ENCODE measurements at places on chromosomes 4 and X.

GRCh38 chr4:48518143-48518542, 28.1 kb downstream of the ZAR1 start:
- no peak for DNase-seq

DNA sequence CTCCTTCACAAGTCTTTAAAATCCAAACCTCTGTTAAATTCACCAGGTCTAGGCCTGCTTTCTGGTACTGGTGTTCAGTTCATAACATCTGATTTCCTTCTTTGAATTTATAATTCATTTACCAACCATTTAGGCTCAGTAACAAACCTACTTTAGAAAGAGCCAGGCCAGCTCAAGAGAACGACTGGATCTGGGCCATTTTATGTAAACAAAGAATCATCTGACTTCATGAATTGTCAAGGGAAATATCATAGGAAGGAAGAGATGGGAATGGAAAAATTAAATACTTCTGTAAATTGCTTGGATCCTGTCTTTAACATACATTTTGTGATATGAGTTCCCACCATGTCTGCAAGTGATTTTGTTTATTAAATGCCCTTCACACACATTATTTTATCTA, 36.5 kb downstream of the DCHS2 start:
- DNase-seq, result no peak

DNA sequence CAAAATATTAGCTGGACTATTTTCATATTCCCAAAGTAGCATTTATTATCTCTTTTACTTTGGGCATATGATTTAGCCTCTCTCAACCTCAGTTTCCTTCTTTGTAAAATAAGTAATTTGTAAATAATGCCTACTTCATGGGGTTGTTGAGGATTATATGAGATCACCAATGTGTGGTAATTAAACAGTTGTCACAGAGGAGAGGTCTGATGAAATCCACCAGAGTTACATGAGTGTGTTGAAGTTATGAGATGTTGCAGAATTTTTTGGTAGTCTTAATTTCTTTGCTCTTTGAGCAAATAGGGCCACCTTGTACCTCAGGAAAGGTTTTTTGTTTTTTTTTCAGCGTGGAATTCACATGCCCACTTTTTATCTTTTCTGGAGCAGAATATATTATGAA, 1.4 kb downstream of the COX7B start:
- DNase-seq, result no peak

- DNase-seq, result no peak
These were observed 32.4 kb downstream of the IGFBP7 start for GRCh38 chr4:57077550-57078343.

GRCh38 chr4:22762548-22762947, 69.8 kb downstream of the GBA3 start:
- peak; percentile 85 for DNase-seq

DNA sequence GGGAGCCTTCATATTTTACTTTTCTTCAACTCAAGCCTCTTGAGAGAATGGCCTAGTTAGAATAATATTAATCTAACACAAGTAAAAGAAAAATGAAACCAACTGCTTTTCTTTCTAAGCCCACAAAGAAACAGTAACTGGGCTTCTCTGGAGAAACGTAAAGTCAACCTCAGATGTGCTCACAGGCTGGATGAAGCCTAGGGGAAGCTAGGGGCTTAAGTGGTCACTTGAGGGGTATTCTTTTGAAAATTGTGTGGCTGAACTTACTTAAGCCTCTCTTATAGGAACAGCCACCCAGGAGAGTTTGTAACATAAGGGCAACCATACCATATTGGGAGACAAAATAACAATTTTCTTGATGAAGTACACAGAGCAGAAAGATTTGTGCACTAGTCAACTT, 279.0 kb downstream of the SPRY1 start:
- no peak for DNase-seq

GRCh38 chrX:134776850-134777370, 118.6 kb upstream of the PLAC1 start:
- peak; percentile 26 for DNase-seq

DNA sequence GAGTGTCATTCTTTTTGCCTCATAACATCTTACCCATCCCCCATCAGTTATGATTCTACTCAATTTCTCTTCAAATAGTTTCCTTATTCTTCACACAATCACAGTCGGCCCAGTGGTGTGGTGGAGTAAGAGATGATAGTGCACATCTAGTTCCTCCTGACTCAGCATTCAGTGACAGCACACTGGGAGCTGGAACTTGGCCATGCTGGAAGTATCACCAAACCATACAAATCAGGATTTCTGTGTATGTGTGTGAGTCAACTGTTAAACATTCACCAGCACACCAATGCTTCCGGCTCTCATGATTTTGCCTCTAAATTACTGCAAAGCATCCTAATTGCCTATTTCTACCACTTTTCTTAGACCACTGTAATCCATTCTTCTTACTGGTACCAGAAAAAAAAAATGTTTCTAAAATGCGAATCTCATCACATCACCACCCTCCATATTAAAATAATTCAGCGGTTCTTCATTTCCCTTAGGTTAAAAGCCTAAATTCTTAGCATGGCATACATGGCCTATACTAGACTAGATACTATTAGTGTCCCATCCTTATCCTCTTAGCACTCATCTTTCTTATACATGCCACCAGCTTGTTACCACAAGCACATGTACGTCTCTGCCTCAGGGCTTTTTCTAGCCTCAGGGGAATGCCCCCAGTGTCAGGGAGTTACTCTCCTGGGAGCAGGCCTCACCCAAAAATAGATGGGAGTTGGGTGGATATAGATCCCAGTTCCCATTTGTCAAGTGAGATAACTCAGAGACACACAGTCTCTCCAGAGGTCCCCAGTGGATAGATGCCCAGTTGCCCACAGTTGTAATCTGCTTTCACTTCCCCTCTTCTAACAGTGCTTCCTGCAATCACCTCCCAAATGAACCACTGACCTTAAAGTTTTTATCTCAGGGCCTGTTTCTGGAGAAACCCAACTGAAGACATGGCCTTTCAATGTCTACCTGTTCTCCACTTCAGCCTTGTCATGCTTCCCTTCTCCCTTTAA, 49.2 kb upstream of the DDX53 start:
- no peak for DNase-seq

GRCh38 chr4:170386971-170387370, 297.2 kb upstream of the AADAT start:
- no peak for DNase-seq

DNA sequence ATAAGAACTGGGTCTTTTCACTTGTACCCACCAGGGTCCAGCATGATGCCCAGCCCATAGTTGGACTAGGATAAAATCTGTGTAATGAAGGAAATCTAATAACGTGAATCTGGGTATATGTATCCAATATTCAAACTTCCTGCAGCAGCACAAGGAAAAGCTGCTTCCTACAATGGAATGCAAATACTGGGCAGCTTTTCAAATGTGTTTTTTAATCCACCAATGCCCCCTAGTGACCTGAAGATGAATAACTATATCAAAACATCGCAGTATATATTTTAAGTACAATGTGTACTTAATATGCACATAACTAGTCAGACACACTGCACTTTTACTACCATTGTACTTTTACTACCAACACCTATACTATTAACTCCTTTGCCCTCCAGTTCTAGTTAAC, 5.3 kb downstream of the APOO start:
- DNase-seq, result peak; percentile 40

- no peak for DNase-seq
These were observed 593.6 kb downstream of the KLHL13 start for GRCh38 chrX:117522725-117523700.

DNA sequence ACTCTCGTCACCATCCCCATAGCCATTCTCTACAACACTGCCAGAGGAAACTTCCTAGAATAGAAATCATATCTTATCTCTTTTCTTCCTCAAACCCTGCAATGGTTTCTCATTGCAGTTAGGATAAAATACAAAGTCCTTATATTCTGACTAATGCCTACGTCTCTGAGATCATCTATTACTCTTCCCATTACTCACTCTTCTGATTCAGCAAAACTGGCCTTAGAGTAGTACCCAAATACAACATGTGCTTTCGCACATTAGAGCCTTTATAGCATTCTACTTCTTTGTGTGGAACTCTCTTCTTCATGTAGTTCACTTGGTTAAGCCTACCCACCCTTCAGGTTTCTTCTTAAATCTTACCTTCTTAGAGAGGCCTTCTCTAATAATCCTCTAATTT, 28.0 kb downstream of the LHFPL1 start:
- DNase-seq, result no peak

DNA sequence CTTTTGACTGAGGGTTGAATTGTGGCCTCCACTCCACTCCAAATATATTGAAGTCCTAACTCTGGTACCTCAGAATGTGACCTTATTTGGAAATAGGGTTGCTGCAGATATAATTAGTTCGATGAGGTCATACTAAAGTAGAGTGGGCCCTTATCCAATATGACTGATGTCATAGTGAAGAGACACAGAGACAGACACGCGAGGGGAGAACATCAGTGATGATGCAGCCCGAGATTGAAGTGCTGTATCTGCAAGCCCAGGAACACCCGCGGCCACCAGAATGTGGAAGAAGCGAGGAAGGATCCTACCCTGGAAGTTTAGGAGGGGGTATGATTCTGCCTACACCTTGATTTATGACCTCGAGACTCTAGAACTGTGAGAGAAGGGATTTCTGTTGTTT, 279.0 kb downstream of the ANKRD50 start:
- no peak for DNase-seq

DNA sequence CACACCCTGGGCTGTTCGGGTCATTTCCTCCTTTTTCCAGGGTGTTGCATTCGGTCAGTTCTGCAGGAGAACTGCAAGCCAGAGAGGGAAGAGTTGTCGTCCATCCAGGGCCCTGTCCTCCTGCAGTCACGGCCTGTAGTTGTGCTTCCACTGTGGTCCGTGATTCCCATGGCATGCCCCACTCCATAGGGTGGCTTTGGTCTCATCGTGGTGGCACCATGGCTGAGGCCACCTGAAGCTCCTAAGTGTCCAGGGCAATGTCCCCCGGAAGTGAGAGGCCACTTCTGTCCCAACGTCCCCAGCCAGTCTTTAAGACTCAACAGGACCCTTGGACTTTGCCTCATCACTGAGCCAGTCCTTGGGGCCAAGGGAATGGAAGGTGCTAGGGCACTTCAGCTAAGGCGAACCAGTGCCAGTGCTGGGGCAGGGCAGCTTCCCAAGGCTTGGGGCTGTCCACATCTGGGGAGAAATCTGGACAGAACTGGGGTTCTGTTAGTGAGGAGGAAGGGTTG, 83.7 kb downstream of the HTRA3 start:
- DNase-seq, result no peak

DNA sequence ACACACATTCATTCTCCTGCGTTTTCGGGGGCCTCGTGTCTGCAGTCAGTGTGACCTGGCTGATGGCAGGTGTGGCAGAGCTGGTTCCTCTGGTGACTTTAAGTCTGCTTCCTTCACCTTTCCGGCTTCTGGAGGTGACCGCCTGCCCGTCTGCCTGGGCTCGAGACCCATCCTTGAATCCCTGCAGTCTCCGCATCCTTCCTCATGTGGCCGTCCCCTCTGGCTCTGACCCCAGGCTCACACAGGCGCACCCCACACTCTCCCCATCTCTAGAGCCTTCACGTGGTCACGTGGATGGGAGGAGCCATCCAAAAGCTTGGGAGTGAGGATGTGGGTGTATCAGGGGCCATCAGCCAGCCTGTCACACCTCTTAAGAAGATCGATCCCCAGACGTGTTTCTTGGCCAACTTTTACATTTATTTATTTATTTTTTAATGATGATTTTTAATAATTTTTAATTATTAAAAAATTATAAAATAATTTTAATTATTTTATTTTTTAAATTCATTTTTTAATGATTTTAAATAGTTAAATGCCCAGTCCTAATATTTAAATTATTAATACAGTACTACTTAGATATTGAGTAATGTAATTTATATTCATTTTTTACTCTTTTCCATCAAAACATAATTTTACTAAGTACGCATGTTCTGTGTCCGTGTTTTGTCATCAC, 20.9 kb downstream of the RGS12 start:
- no peak for DNase-seq

DNA sequence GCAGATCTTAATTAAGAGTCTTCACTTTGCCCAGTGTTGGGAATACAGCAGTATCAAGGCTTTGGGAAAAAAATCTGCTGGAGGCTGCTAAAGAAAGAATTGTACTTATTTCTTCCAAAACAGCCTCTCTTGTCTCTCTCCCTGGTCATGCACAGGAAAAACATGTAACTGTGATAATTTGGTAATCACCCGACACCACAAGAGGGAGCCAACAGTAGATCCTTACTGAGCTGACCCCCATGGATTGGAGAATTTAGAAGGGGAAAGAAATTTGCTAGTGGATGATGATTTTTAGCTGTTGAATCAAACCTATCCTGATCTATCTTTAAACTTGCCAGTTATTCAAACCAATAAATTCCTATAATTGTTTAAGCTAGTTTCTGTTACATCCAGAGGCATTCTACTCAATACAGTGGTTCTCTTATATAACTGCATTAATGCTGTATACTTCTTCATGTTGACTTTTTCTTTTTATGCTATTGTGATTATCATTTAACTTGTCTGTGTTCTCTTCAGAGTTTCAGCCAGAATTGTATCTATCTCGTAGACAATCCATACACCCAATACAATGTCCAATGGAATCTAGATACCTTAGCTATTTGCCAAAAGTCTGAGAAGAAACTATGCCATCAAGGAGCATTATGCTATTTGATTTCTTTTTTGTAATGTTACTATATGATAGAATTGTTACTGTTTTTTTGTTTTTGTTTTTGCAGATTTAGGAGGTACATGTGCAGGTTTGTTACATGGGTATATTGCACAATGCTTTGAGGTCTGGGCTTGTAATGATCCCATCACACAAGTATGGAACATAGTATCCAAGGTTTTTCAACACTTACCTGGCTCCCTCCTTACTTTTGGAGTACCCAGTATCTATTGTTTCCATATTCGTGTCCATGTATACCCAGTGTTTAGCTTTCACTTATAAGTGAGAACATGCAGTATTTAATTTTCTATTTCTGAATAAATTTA, 31.3 kb upstream of the ARHGEF38 start:
- peak; percentile 38 for DNase-seq

DNA sequence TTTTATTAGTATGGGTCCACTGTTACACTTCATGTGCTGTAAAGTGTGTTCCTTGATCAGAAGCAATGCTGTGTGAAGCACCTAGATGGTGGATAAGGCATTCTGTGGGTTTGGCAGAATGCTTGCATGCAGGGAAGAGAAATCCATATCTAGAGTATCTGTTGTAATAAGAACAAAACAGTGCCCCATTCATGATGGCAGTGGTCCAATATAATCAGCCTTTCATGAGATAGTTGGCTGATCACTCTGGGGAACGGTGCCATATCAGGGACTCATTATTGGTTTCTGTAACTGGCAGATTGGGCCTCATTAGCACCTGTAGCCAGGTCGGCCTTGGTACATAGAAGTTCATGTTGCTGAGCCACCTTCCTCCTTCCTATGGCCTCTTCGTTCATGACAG, 28.7 kb downstream of the STIM2 start:
- DNase-seq, result no peak

GRCh38 chr4:148448141-148448540, 5.9 kb upstream of the NR3C2 start:
- DNase-seq, result no peak

- no peak for DNase-seq
These were observed 166.5 kb upstream of the SLIT2 start for GRCh38 chr4:20085156-20085555.

DNA sequence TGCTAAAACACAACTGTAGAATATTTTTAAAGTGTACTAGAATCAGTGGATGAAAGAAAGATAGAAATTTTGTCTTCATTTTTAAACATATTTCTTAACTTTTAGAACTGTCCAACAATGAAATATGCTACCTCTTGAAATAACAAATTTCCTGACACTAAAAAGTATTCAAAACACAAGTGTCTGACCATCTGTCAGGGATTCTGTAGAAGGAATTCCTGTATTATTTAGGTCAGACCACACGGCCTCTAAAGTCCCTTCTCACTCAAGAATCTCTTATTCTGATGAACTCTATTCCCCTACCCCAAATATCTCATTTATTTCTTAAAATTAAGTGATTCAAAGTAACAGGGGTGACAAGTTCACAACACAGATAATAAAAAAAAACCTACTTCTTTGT, 99.1 kb downstream of the MAML3 start:
- DNase-seq, result no peak
